ENCODE measurements at places on chromosomes 3 and 15.

DNA sequence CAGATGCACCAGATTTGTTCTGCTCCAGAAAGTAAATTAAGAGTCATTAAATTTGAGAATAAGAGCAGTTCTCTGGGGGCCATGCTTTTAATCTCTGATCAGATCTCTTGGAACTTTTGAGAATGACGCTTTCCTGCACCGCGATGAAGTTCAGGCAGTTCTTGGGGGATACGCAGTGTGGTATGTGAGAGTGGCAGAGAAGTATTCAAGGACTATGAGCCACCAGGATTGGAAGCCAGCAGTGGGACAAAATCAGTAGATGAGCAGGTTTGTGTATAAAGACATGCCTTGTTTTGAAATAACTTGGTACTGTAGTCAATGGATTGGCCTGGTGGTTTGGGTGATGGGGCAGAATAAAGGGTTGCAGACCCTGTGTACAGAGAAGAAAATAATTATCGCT lies 483.6 kb downstream of the ERC2 start:
- DNase-seq = no peak

DNA sequence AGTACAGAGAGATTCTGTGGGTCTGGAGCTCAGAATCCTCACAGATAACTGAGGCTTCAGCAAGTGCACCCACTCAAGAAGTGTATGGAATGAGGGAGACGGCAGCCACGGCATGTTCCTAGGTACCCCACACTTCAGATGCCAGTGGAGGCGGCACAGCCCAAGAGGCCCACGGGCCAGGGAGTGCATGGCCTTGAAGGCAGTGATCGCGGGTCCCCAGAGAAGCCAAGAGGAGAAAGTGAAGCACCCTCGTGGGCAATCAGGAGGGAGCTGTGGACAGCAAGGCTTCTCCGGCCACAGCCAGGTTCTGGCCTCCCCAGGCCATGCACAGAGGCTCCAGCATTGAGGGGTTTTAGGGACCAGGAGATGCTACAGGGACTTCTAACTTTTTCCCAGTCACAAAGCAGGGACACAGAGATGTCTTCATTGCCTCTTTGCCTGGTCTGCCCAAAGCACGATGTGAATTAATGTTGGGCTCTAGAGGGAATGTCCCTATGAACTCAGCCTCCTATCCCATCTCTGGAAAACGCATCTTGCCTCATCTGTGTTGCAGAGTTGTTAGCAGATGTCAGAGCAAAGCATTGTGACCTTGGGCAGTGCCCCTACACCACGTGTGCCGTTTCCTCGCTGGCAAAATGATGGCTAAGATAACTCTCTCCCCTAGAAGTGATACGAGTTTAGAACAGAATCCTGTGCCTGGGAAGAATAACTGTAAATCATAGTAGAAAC lies 2.6 kb upstream of the MAP6D1 start:
- no peak for DNase-seq

- no peak for DNase-seq
Measured at GRCh38 chr3:85360742-85361387, 402.1 kb downstream of the CADM2 start.

DNA sequence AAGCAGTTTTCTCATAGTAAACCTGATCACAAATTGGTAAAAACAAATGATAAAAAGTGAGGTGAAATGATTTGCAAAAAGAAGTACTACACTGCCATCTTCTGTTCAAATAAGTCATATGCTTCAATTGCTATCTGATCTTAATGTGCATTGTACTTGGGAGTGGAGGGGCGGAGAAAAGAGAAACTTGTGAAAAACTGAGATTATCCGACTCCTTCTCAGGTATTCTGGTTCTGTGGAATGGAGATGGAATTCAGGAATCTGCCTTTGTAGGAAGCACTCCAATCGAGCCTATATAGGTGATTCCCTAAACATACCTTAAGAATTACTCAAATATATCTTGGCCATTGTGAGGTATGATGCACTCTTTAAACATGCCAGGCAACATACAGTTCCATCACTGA lies 180.6 kb downstream of the CHL1 start:
- no peak for DNase-seq

DNA sequence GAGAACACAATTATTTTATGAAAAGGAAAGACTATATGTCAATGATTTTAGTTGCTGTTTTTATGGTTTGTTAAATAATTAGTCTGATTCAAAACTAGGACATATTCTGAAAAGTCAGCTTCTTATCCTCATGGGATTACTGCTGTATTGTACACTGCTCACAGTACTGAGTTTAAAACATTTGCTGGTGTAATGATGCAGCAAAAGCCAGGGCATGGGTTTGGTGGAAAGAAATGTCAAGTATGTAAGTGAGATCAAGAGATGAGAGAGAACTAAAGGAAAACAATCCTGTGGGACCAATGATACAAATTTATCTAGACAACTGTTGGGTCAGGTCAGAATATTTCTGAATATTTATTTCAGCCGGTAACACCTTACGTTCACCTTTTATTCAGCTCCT lies 210.1 kb upstream of the ARHGEF26 start:
- DNase-seq = no peak

GRCh38 chr3:196633555-196634151 lies 5.8 kb upstream of the NRROS start:
- no peak for DNase-seq

GRCh38 chr15:47027322-47027946 lies 689.9 kb upstream of the SEMA6D start:
- DNase-seq = no peak

DNA sequence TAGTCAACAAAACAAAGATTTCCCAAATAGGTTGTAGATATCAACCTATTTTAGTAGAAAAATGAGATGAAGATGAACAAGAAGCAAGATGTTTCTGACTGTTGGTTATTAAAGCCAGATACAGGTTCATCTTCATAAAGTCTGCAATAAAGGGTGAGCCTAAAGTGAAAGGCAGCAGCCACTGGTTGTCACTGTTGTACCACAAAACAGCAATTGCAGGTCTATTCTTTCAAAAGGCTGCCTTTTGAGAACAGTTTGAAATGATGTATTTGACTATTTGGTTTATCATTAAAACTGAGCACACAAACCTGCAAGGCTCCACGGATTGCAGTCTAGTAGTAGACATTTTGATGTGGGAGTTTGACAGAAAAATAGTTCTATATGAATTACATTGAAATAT lies 543.4 kb downstream of the GBE1 start:
- no peak for DNase-seq

DNA sequence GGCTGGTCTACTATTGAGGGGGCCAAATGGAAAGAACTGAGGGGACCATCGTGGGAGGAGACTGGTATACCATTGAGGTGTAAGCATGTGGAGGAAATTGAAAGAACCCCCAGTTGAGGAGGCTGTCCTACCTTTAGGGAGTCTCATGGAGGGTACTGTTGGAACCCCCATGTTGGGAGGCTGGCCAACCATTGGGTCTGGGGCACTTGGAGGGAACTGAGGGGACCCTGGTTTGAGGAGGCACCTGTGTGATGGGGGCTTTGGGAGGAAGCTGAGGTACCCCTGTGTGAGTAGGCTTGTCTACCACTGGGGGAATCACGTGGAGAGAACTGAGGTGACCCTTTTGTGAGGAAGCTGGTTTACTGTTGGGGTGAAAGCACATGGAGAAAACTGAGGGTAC lies 157.5 kb downstream of the FBLN2 start:
- DNase-seq = no peak

DNA sequence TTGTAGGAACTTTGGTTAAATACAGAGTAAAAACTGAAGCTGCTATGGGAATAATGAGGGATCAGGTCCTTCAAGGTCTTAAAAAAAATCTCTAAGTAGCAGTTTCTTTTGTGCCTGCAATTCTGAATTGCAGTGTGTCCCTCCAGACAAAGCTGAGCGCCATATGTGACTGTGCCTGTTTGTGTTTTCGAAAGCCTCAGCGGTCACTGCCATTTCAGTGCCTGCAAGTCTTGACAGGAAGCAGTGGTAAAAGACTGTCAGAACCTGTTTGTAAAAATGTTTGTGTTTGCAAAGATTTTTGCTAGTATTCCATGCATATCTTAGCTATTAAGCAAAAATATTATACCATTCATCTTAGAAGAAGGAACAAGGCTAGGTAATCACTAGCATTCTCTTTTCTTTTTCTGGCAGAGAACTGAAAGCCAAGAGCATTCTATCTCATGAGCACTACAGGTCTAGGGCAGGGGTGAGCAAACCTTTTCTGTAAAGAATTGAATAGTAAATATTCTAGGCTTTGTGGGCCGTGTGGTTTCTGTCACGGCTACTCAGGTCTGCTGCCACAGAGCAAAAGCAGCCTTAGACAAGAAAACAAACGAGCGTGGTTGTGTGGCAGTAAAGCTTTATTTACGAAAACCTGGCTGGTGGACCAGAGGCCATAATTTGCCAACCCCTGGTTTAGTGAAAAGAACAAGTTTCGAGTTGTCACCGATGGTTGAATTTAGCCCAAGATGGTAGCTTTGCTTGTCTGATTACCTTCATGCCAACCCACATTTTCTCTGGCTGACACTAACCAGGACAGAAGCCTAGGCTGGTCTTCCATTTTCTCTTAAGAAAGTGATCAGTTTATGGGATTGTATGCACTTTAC lies 134.4 kb downstream of the CACNA1D start:
- DNase-seq = no peak

DNA sequence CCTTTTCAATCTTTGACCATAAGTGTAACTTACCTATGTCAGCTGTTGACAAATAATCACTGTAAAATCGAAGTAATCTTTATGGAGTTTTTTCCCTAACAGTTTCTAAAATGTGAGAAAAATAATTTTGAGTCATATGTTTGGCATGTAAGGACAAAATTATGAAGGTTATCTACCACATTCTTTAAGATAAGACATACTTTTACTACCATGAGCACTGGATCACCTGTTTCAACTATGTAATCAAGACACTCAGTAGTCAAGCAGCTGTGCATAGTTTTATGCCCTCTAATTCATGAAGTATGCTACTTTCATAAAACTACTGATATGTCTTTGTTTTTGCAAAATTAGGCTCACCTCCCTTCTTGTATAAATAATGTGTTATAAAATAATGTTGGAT lies 12.1 kb downstream of the FGF7 start:
- DNase-seq = no peak

GRCh38 chr3:190101320-190102011 lies 19.2 kb downstream of the P3H2 start:
- no peak for DNase-seq

GRCh38 chr3:133138017-133138416 lies 99.8 kb downstream of the TMEM108 start:
- DNase-seq = no peak

DNA sequence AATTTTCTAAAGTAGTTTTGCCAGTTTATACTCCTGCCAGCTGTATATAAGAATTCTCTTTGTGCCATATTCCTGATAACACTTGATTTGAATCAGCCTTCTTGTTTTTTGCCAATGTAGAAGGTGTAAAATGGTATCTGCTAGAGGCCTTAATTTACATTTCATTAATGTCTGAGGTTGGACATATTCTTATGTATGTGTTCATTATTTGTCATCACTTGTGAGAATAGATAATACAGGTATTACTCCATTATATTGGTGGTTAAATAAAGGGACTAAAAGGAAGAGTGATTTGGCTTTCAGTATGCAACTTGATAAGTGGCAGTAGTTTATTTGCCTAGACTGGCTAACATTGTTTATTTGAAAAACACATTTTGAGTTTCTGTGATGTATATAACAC lies 25.8 kb downstream of the PAK2 start:
- DNase-seq = no peak

DNA sequence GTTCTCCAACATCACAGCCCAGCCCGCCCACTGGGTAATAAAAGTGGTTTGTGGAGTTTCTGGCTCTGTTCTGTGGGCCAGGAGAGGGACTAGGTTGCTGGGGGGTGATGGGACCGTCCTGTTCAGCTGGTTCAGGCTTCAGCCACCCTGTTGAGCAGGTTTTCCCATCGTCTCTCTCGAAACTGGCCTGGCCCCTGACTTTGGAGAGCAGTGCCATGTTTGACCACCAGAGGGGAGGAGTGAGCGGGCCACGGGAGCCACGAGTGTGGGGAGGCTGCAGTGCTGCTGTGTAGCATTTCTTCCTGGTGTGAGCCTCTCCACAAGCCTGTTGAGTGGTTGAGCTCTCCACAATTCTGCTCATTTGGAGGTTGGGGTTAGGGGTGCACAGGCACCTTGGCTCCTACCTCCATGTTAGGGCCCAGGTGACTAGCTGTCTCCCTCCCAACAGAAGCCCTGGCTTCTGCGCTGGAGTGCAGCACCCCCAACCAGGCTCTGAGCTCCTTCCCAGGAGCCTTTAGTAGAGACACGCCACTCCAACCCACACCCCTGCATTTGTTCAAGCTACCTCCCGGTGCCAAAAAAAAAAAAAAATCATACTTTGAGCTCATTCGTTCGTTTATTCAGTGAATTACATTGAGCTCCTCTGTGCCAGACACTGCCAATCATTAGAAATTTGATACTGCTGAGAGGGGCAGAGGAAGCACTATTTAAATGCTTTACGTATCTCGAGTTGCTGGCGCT lies 13.9 kb downstream of the SPINT1 start:
- peak; percentile 91 for DNase-seq

DNA sequence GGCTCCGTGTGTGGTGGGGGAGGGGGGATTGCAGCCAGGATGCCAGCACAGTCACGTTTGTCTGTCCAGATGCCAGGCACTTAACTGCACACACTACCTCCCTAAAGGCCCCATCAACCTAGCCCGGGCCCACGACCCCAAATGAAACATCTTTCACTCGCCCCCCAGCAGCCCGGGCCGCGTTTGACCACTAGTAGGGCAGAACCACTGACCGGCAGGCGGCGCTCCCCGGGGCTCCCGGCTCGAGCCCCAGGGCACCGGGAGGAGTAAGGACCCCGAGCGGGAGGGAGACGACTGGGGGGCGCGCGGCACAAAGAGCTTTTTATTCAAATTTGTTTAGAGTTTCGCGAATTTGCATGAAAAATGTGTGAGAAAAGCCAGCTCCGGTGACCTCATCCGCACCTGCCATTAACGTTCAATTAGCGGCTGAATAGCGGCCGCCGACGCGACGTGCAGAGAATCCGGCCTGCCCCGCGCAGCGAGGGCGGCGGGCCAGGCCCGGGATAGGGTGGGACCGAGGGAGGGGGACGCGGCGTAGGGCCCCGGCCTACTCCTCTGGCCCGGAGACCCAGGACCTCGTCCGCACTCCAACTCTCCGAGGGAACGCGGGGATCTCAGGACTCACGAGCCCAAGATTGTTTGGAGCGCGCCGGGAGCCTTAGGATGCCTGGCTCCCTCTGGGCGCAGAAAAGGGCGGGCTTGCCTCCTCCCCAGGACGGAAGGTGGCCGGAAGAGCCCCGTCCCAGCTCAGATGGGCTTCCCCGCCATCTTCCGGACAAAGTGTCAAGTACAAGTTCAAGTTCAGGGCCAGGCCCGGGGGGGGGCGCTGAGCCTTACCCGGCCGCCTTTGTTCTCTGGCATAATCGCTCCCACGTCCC lies 64.9 kb upstream of the POLG start:
- DNase-seq = peak; percentile 46

DNA sequence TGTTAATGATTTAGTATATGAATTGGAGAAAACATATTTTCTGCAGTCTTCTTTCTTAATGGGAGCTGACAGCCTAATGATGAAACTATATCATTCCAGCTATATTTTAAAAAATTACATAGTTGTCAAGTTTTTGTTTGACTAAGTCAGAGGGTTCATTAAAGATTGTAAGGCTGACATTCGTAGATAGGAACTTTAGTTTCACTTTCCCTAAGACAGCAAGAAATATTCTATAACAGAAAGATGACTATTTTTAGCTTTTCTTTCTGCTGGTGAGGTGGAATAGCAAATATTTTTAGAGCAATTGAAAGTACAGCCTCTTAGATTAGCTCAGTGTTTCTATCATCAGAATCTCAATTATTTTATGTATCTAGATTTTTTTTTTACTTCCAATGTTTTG lies 60.2 kb downstream of the PIAS1 start:
- peak; percentile 12 for DNase-seq

All from hepatic stellate cell (primary cell).